Endothelial cell (in vitro differentiated cells): ENCODE measurements at places on chromosomes 7 and 10. TPM values are rescaled to one million over a fixed set of nuclear protein-coding genes. Genes with fewer than 3 reads are reported as not detected.

The CDK1 gene
- total RNA-seq, result 14.8 TPM

The PSD gene
- total RNA-seq, result 0.31 TPM

GRCh38 chr10:112957640-112958092 is 7.6 kb downstream of the TCF7L2 start:
- peak overlapping the region; percentile 16 for H3K27ac ChIP-seq
- peaks cover 3% of the 10 kb centered on the region for H3K27me3 ChIP-seq

The TRIM74 gene
- total RNA-seq, result 1.0 TPM

The CCDC172 gene
- not detected for total RNA-seq

The GPR37 gene
- total RNA-seq, result 7.1 TPM

- no peak for DNase-seq
- H3K36me3 ChIP-seq, result no peaks in the 10 kb centered on the region
- no peak overlapping the region for H3K4me3 ChIP-seq
- H3K4me1 ChIP-seq, result no peaks in the 10 kb centered on the region
These were observed 30.8 kb upstream of the PSAP start for GRCh38 chr10:71881647-71882355.

- H3K27me3 ChIP-seq, result no peaks in the 10 kb centered on the region
- no peaks in the 10 kb centered on the region for H3K36me3 ChIP-seq
- H3K4me3 ChIP-seq, result no peak overlapping the region
- peaks cover 5% of the 10 kb centered on the region for H3K4me1 ChIP-seq
- H3K27ac ChIP-seq, result no peak overlapping the region
- DNase-seq, result no peak
These were observed 226.5 kb downstream of the INHBA start for GRCh38 chr7:41476460-41476803.

GRCh38 chr7:69553190-69553589 is 45.1 kb upstream of the AUTS2 start:
- no peak overlapping the region for H3K27ac ChIP-seq
- no peaks in the 10 kb centered on the region for H3K36me3 ChIP-seq
- peaks cover 1% of the 10 kb centered on the region for H3K27me3 ChIP-seq
- DNase-seq, result no peak
- no peak overlapping the region for H3K4me3 ChIP-seq

GRCh38 chr10:75108684-75109458 is 2.6 kb upstream of the SAMD8 start:
- peak overlapping the region; percentile 49 for H3K27ac ChIP-seq
- DNase-seq, result peak; percentile 77
- peaks cover 22% of the 10 kb centered on the region for H3K4me1 ChIP-seq
- peaks cover 8% of the 10 kb centered on the region for H3K36me3 ChIP-seq
- peak overlapping the region; percentile 59 for H3K4me3 ChIP-seq
- peaks cover 18% of the 10 kb centered on the region for H3K27me3 ChIP-seq

DNA sequence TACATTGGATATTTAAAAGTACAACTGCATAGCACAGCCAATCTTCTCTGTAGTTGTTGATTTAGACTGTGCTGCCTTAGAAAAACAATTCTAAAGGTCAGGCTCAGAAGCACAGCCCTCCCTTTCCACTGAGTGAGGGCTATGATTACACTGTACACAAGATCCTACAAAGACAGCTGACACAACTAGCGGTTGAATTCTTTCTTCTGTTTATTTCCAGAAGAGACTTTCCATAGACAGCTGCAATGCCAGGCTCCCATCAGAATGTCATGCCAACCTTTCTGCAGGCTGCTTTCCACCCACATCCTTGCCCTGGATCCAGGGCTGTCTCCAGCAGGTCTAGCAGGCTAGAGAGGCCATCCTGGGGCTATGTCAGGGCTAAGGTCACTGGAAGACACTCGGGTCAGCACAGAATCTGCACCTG is 39.3 kb downstream of the FAM13C start:
- H3K27me3 ChIP-seq, result peaks cover 3% of the 10 kb centered on the region
- H3K4me1 ChIP-seq, result peaks cover 21% of the 10 kb centered on the region
- no peak overlapping the region for H3K4me3 ChIP-seq
- H3K27ac ChIP-seq, result no peak overlapping the region

The ASAH2 gene
- total RNA-seq, result 1.7 TPM

GRCh38 chr7:30278849-30279652 is 5.3 kb upstream of the ZNRF2 start:
- peaks cover 2% of the 10 kb centered on the region for H3K27me3 ChIP-seq
- H3K36me3 ChIP-seq, result peaks cover 6% of the 10 kb centered on the region
- H3K27ac ChIP-seq, result no peak overlapping the region
- DNase-seq, result no peak
- H3K4me3 ChIP-seq, result no peak overlapping the region

DNA sequence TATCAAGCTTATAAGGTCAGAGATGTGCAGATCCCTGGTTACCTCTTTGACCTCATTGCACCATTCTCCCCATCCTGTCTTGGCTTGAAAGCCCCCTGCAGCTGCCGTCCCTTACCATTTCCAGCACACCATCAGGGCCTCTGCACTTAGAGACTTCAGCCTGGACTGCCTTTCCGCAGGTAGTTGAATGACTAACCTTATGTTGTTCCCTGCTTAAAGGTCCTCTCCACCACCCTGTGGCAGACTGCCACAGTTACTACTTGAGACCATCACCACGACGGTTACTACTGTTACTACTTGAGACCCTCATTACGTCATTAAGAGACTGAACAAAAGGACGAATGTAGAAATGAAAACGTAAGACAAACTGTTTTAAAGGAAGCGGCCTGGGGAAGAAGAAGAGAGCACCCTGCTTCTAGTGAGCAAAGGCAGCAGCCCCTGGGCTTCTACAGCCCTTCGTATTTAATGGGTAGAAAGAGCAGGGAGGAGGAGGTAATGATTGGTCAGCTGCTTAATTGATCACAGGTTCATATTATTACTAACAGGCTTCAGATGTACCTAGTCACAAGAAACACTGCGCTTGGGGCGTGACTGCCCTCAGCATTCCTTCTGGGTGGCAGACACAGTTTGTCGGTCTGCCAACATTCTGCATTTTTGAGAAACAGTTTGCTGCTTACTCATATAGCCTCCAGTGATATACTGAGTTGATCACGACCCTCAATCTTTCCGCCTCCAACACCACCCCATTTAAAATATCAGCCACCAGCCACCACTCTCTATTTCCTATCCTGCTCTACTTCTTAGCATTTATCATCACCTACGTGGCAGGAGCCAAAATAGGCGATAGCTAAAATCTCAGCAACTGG is 74.1 kb upstream of the PARD3 start:
- H3K27me3 ChIP-seq, result no peaks in the 10 kb centered on the region
- peaks cover 11% of the 10 kb centered on the region for H3K4me1 ChIP-seq
- no peak overlapping the region for H3K27ac ChIP-seq
- H3K4me3 ChIP-seq, result no peak overlapping the region
- H3K36me3 ChIP-seq, result no peaks in the 10 kb centered on the region
- no peak for DNase-seq

The STRIP2 gene
- 9.1 TPM for total RNA-seq

DNA sequence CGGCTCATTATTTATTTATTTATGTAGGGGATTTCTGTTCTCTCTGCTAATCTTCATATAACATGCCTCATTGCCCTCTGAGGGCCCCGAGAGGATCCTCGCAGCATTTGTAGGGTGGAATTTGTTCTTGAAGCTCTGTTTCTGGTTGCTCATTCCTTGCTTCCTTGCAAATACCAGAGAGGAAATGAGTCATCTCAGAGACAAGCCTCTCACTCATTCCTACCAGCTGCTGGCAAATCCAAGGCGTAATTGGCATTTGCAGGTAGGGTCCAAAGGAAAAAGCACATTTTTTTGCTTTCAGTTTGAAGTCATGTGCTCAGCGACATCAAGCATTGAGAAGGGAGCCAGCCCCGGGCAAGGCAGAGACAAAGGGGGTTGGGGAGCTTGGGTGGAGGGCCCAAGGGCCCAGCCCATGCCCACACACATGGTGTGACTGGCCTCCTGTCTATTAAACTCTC is 501.6 kb downstream of the GALNT17 start:
- peaks cover 9% of the 10 kb centered on the region for H3K4me1 ChIP-seq
- H3K36me3 ChIP-seq, result peaks cover 3% of the 10 kb centered on the region
- H3K27ac ChIP-seq, result no peak overlapping the region
- peaks cover 4% of the 10 kb centered on the region for H3K27me3 ChIP-seq
- DNase-seq, result no peak

DNA sequence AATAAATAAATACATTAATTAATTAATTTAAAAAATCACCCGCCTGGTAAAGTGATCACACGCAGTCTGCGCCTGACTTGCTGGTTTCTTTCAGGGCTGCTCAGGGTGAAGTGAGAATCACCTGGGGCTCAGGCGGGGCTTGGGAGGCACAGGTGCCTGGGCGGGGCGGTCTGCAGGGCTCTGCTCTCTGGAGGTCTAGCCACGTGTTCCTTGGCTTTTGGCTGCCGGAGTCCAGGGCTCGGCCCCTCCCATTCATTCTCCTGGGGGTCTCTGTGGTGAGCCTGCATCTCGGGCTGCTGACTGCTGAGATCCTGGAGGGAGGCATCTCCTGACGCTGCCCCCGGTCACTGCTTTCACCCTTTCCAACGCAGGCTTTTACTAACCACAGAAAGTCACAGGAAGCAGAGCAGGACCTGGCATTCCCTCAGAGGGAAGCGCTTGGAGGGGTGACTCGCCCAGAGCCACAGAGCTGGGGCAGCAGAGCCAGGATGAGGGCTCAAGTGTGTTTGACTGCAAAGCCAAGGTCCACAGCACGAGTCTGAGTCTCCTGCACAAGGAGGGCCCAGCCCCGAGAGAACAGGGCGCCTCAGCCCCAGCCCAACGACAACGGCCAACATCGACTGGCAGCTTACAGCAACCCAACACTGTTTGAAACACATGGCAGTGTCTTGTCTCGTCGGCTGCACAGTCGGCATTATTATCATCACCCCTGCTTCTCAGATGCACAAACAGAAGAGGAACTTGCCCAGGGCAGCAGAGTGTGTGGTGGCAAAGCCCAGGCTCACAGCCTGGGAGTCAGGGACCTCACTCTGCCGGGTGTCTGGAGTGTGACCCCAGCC is 22.4 kb upstream of the MNX1 start:
- peaks cover 7% of the 10 kb centered on the region for H3K27me3 ChIP-seq
- peaks cover 5% of the 10 kb centered on the region for H3K36me3 ChIP-seq
- H3K27ac ChIP-seq, result no peak overlapping the region
- H3K4me1 ChIP-seq, result no peaks in the 10 kb centered on the region

The NCF1 gene
- 0.80 TPM for total RNA-seq

DNA sequence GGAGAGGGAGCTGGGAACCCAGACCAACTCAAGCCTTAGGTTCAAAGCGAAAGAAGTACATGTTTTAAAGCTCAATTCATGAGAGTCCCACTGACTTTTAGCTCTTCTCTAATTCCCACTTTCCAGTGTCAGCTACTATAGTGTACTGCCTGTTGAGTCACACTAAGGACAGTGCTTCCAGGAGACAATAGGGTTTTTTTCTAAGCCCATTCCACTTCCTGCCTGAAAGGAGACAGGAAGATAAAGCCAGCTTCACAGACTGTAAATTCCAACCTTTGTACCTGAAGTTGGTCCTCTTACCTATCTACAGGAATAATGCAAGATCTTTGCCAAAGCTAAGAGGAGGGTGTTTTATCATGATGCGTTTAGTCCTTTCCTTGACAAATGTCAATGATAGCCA is 4.4 kb downstream of the MSRB2 start:
- peaks cover 41% of the 10 kb centered on the region for H3K4me1 ChIP-seq
- H3K4me3 ChIP-seq, result peak overlapping the region; percentile 56
- DNase-seq, result no peak
- H3K27ac ChIP-seq, result peak overlapping the region; percentile 98
- H3K27me3 ChIP-seq, result peaks cover 6% of the 10 kb centered on the region

DNA sequence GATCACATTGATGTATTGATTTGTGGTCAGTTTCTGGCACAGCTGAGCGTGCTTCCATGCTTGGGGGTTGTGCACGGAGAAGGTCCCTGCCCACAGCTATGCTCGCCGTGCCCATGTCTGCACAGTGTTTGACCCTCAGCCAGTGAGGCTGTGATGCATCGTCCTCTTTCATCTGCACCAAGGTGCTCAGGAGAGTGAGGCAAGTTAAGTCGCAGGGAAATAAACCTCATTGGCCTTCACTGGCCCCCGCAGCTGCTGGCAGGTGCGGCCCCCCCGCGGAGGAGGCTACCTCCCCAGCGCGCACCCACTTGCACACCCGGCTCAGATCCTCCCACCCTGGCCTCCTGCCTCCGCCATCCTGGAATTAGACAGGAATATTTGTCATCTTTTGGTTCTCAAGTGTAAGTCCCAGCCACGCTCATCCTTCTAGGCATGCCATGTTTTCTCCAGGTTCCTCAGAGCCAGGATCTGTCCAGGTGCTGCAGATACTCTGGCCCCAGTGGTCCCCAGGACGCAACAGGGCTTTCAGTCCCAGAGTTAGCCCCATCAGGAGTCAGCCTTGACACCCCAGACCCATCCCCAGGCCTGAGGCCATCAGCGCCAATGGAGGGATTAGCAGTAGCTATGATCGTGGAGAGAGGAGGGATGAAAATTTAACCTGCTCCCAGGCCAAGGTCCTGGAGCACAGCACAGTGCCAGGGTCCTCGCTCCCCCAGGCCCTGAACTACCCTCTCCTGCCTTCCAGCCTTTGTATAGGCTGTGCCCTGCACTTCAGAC is 93.7 kb downstream of the OAT start:
- H3K27ac ChIP-seq, result no peak overlapping the region
- DNase-seq, result no peak
- H3K4me3 ChIP-seq, result no peak overlapping the region
- peaks cover 5% of the 10 kb centered on the region for H3K4me1 ChIP-seq
- no peaks in the 10 kb centered on the region for H3K36me3 ChIP-seq
- H3K27me3 ChIP-seq, result peaks cover 11% of the 10 kb centered on the region

DNA sequence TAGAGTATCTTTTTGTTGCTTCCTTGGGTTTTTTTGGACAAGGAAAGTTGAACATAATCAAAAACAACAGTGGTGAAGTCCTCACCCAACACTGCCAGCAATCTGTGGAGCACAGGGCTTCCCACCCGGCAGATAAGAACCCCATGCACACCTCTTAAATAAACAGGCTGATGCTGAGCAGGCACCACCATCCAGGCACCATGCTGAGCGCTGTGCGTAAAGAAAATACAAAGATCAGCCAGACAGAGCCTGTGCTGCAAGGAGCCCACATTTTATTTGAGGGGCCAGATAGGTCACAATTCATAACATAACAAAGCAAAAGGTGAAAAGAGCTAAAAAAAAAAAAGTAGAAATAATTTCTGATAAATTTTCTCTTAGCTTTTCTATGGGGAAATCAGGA is 231.2 kb downstream of the PTPRN2 start:
- peaks cover 12% of the 10 kb centered on the region for H3K27me3 ChIP-seq
- H3K4me3 ChIP-seq, result no peak overlapping the region
- H3K27ac ChIP-seq, result no peak overlapping the region

The ITPRID1 gene
- total RNA-seq, result not detected

The ANK3 gene
- 12.6 TPM for total RNA-seq

- no peak overlapping the region for H3K27ac ChIP-seq
- no peak overlapping the region for H3K4me3 ChIP-seq
- no peak for DNase-seq
These were observed 572.2 kb downstream of the INHBA start for GRCh38 chr7:41130561-41131236.
